ENCODE measurements at places on chromosomes 6 and 20. TPM values are rescaled to one million over a fixed set of nuclear protein-coding genes. Genes with fewer than 3 reads are reported as not detected.

Gene GPR6
- polyA plus RNA-seq, result not detected

Gene CST7
- polyA plus RNA-seq, result 0.48 TPM

DNA sequence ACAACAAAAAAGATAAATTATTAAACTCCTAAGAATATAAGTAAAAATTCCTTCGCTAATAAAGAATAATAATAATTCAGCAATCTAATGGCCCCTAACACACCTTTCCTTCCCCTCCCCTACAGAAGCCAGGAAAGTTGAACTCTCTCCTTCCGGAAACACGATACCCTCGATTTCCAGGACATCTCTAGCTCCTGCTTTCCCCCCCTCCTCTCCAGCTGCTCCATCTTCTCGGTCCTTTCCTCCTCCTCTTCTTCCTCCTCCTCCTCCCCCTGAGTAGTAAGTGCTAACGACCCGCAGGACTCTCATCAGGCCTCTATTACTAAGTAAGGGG lies 603 bp downstream of the TASP1 start:
- DNase-seq, result no peak

- DNase-seq, result no peak
Observed at GRCh38 chr6:21185861-21186478, 407.6 kb upstream of the SOX4 start.
